ENCODE measurements at places on chromosomes 3 and 15.

GRCh38 chr3:74787011-74787410 lies 172.6 kb upstream of the CNTN3 start:
- DNase-seq = no peak

- no peak for DNase-seq
Measured at GRCh38 chr3:159429702-159430101, 558.9 kb upstream of the IL12A start.

- DNase-seq = no peak
Measured at GRCh38 chr3:65993134-65993900, 45.4 kb downstream of the MAGI1 start.

GRCh38 chr3:29514912-29515311 lies 234.0 kb downstream of the RBMS3 start:
- no peak for DNase-seq

DNA sequence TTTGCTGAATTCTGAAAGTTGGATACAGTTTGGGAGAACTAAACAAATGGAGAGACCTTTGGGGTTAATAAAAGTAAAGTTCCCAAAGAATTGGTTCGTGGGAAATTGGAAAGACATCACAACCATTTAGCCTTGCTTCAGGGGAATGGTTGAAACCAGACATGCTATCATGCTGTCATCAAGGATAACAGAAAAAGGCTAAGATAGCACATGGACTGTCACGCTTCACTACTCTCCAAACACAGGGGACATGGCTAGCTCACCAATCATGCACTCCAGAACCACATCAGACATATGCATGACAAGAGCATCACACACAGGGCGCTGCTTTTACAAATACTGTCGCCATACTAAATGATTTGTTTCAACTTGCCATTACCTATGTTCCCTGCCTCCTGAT lies 671.7 kb upstream of the ROBO1 start:
- DNase-seq = no peak

DNA sequence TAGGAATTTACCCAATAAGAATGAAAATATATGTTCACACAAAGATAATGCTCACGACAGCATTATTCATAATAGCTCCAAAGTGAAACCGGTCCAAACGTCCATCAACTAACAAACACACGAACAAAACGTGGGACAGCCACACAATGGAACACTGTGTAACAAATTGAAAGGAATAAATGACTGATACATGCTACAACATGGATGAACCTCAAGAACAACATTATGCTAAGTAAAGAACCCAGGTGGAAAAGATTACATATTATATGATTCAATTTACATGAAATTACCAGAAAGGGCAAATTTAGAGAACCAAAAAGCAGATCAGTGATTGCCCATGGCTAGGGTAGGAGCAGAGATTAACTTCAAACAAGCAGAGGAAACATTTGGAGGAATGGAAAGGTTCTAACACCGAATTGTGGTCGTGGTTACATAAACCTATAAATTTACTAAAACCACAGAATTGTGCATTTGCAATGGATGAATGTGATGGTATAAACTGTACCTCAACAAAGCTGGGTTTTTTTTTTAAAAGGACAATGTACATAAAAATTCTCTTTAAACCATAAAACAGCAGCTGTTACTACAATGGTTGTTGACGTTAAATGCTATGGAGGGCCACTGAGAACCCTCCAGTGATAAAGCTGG lies 76.3 kb downstream of the XXYLT1 start:
- DNase-seq = no peak

GRCh38 chr3:62109534-62109933 lies 263.8 kb downstream of the FEZF2 start:
- no peak for DNase-seq

GRCh38 chr3:27680517-27681246 lies 41.4 kb downstream of the EOMES start:
- DNase-seq = no peak
